Immature natural killer cell (primary cell): ENCODE measurements at places on chromosomes 1 and 21.

DNA sequence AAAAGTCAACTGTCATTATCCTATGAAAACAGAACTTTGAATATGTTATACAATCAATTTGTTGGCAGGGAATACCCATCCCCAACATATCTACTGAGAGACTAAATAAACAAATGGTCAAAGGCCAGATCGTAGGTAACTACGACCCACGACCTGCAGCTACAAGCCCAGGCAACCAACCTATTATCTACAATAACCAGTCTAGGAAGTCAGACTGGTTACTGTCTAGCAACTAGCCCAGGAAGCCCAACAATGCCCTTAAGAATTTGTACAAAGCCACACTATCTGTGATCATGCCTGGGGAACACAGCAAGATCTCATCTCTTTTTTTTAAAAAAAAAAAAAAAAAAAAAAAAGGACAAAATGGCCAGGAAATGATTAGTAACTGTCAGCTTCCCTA, 58.7 kb downstream of the SMYD3 start:
- DNase-seq, result no peak

DNA sequence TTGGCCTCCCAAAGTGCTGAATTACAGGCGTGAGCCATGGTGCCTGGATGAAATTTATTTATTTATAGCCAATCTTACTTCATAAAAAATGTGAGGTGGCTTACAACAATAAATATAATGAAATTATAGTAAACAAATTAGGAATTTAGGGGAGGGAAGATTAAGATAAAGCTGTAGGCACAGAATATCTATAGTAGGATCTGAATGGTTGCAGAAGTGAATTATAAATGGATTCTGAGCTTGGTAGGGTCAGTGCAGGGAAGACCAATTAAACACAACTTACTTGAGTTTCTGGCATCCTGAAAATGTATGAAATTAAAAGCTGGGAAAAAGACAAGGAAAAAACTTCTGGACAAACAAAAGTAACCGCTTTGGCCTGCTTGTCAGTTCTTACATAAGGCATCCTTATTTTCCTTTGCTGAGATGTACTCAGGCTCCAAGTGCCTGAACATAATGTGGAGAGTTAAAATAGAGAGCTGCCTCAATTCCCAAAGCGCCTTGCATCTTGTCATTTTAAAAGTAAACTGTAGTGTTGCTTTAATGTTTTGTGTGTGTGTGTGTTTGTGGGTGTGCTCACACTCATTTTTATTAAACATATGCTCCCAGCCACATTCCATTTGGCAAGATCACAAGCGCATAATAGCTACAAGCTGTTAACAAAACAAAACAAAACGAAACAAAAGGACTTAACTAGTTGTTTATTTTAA, 247.3 kb downstream of the S1PR1 start:
- no peak for DNase-seq

GRCh38 chr1:241679404-241679803, 27.3 kb downstream of the WDR64 start:
- DNase-seq, result no peak

- DNase-seq, result no peak
Observed at GRCh38 chr1:216665856-216666255, 57.4 kb downstream of the ESRRG start.

GRCh38 chr1:32892368-32893197, 6.3 kb downstream of the HPCA start:
- DNase-seq, result peak; percentile 39

DNA sequence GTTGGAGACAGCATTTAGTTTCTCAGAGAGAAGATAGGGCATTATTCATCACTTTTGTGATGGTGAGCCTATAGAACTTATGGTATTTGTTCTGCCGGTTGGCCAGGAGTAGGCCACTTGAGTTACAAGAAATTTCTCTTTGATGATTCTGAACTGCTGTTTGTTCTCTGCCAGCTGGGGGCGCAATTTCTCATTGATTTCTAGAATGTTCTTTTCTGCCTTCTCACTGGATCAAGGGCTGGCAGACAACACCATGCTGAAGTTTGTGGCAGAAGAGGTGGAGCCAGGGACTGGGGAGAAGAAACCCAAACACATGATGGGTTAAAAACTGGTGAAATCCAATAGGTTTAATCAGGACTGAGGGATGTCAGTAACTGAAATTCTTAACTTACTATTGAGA, 360.6 kb downstream of the FAM72C start:
- DNase-seq, result no peak
